ENCODE measurements at places on chromosomes 12 and 14.

DNA sequence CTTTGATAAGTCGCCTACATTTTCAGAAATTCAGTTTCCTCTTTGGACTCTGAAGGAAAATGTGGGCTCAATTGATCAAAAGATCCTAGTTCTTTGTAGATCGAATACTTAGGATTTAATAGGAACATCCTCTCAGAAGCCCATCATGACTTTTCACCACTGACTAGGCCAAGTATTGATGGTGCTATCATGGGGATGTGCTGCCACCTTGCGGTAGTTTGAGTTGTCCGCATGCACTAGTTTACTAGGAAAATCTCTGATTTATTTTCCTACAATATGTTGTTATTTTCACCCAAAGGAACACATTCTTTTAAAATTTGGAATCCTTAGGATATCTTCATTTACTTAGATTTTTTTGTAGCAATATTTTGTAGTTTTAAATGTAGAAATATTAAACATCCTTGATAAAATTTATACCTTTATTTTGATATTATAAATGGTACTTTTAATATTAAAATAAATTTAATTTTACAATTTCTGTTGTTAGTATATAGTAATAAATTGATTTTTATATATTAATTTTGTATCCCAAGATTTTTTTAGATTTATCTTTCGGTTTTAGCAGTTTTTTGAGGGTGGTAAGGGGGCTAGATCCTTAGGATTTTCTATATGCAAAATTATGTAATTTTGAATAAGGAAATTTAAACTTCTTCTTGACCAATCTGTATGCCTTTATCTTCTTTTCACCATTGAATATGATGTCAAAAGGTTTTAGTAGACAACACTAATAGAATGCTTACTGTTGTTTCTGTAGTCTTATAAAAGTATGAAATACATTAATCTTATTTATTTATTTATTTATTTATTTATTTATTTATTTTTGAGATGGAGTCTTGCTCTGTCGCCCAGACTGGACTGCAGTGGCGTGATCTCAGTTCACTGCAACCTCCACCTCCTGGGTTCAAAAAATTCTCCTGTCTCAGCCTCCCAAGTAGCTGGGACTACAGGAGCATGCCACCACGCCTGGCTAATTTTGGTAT, 52.9 kb upstream of the OR9K2 start:
- peak; percentile 85 for DNase-seq

DNA sequence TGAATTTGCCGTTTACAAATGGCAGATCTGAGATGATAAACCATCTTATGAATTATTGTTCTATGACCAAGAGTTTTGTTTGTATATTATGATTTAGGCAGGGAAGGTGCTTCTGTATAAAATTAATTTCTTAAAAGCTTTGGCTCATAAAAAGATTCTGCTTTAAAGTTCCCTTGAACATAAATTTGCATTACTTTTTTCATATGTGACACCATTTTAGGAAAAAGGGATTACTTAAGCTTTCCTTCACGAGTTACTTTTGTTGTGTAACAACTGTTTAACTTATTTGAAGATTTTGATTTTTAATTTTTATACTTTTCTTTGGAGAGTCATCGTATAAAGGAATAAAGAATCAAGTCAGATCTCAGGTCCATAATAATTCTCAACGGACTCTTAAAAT, 3.3 kb downstream of the ETNK1 start:
- DNase-seq, result no peak

DNA sequence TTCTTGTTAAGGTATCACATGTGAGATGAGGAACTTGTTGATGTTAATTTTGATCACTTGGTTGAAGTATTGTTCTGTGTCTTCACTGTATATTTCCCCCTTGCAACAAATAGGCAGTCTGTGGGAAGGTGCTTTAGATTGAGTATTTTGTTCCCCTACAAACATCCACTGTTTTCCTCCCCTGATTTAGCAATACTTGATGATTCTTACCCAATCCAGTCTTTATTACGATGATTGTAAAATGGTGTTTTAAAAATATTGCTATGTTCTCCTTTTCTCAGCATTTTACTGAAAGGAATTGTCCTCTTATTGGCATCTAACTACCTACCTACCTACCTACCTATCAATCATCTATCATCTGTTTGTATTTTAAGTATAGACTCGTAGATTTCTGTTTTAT, 66.3 kb downstream of the ETNK1 start:
- no peak for DNase-seq

- DNase-seq, result no peak
Measured at GRCh38 chr12:125983784-125984500, 918.7 kb downstream of the AACS start.

DNA sequence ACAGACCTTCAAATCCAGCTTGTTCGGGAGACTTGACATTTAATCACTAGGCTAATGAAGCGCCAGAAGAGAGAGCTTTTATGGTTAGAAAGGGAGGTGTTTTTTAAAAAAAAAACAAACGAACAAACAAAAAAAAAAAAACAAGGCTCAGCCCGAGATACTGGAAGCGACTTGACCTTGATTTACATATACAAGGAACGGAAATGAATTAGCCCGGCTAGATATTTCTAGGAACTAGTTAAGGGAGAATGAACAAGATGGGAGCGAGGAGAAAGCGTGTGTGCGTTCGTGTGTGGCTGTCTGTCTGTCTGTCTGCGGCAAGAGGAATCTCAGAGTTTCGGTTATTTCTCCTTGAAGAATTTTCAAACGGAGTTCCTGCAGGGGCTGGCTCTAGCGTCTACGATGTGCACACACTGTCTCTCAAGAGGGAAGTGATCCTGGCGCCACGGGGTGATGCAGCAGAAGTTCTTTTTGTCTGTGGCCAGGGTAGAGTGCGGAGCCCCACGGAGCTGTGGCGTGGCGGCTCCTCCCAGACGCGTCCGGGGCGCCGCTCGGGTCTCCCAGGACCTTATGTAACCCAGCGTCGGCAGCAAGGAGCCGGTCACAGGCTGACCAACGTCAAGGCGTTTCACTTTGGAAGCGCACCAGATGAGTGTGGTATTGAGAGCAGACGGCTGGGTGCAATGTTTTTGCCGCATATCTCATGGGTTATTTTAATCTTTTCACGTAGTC, 18.8 kb downstream of the SOCS2 start:
- DNase-seq, result peak; percentile 32

DNA sequence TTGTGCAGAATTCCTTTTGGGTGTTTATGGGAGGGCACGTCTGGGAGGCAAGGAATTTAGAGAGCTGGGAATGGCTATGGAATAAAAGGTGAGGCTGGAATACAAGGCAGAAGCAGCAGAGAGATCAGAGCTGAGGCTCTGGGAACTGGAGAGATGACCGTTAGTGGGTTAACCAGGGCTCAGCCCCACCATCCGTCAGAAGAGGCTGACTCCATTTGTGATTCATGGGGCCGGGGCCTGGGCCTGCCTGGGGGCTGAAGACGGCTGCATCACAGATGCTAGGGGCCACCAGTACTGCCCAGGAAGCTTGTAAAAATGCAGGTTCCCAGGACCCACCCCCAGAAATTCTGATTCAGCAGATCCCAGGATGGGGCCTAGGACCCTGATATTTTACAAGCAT, 398.1 kb downstream of the MED13L start:
- no peak for DNase-seq

DNA sequence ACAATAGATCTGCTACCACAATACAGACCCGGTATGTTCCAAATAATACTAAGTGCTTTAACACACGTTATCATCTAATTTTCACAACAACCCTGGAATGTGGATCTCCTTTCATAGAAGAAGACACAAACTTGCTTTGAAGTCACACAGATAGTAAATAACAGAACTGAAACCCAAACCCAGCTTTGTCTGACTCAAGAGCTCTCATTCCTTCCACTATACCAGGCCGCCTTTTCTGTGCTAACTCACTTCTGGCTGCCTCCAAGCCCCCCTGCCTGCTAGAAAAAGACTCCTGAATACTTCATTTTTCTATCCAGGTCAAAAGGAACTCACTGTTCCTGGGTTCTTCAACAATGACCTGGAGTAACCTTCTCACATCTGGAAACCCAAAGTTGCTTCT, 37.8 kb downstream of the PRPF40B start:
- peak; percentile 50 for DNase-seq

GRCh38 chr14:73283608-73284379, 46.5 kb downstream of the PAPLN start:
- DNase-seq, result no peak

GRCh38 chr14:28542040-28542439, 224.5 kb upstream of the FOXG1 start:
- no peak for DNase-seq

DNA sequence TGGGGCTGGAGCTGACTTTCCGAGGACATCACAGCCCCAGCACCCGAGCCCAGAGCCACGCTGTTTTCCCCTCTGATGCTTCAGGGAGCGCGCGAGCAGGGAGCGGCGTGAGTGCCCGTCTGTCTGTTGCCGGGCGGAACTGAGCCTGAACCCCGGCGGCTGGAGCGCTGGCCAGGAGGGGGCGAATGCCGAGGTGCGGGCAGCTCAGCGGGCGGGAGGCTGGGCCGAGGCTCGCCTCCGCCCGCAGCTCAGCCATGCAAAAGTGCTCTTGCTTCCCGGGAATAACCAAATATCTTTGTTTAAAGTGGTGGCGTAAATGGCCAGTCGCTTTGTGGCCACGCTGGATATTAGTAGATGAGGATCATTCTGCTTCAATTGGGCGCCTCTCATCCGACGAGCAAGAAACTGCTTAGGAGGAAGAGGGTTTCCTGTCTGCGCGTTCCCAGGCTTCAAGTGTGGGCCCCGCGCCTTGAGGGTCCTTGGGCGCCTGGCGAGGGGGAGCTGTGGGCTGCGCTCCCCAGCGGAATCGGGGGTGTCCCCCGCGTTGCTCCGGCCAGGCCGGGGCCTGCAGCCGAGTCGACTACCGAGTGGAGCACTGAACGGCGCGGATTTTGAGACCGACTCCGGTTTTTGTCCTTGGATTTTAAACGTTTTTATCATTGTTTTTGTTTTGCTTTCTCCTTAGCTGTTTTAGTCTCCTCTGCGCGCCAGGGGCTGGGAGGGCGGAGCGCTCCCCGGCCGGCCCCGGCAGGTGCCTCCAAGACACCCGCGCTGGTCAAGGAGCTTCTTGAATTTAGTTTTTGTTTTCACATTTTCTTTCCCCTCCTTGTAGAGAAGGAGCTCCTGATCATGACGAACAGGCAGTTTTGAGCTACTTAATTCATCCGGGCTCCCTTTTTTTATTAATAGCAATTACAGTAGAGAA, 831 bp upstream of the NKX2-1 start:
- DNase-seq, result no peak

DNA sequence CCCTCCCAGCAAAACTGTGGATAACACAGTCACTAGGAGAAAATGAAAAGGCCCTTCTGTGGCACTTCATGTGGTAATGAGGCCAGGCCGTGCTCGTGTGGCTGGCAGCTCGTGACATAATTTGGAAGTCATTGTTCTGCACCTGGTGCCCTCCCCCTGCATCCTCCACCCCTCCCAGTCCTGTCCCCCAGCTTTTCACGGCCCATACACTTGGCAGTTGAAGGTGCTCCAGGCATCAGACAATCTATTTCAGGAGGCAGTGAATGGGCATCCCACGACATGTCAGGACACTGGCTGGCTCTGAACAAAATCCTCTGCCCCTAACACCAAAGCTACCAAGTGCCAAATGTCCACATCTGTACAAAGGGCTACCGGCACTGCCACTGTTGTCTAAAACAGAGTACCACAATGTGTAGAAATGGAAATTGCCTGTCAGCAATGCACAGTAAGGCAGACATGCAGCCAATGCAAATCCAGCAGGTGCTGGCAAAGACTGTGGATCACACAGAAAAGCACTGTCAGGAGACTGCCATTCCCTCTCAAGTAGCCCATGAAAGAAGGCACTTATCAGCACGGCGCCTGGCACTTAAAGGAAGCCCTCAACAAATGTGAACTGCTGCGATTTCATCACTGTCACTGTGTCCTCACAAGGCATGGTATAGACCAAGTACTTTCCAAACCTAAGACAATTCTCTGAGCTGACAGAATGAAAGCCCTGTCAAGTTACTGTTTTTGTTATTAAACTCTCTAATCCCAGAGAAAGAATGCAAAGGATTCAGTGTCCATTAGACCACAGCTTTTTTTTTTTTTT, 39.1 kb downstream of the CORO1C start:
- no peak for DNase-seq

- no peak for DNase-seq
Measured at GRCh38 chr12:44299524-44299923, 463.6 kb downstream of the TMEM117 start.

GRCh38 chr14:46747001-46747652, 95.5 kb upstream of the RPL10L start:
- DNase-seq, result no peak

- no peak for DNase-seq
Measured at GRCh38 chr12:104600790-104601739, 144.3 kb downstream of the CHST11 start.

GRCh38 chr14:102875652-102876051, 46.8 kb upstream of the AMN start:
- DNase-seq, result no peak

GRCh38 chr12:124207049-124207448, 87.8 kb upstream of the RFLNA start:
- no peak for DNase-seq

- no peak for DNase-seq
Measured at GRCh38 chr14:91897106-91897701, 29.9 kb upstream of the TC2N start.

DNA sequence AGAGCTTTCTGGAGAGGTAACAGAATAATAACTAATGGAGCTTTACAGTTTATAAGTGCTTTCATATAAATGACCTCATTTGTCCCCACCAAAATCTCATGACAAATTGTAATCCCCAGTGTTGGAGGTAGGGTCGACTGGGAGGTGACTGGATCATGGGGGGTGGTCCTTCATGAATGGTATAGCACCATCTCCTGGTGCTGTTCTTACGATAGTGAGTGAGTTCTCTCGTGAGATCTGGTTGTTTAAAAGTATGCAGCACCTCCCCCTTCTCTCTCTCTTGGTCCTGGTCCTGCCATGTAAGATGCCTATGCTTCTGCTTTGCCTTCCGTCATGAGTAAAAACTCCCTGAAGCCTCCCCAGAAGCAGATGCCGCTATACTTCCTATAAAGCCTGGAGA, 423.3 kb upstream of the GARIN6 start:
- no peak for DNase-seq

DNA sequence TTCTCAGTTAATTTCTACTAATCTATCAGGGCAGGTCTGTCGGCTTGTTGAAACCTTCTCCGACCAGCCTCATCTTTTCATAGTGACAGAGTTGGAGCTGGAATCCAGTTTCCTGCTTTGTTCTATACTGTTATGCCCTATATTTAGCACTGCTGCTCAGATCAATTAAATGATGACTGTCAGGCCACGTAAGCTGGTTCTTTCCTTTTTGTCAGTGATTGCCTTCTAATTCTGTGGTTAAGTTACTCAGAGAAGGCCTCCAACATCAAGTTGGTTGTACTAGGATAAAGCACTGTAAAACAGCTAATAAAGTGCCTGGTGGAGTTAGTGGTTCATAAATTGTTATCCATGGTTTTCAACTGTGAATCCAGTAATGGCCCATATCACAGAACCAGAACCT, 22.6 kb downstream of the DERA start:
- DNase-seq, result no peak

All from stimulated activated CD4-positive, alpha-beta T cell treated with anti-CD3 and anti-CD28 coated beads, Interleukin-2, amount 100 ng/mL, for 24 hours (primary cell).